ENCODE measurements at places on chromosomes 1 and 21.
A peak's percentile ranks its signal among the peaks of the same experiment; 100 is the strongest.

GRCh38 chr21:19683492-19683891 lies 1279.9 kb upstream of the TMPRSS15 start:
- DNase-seq, result no peak

- no peak for DNase-seq
Measured at GRCh38 chr1:168455764-168456163, 88.0 kb downstream of the XCL2 start.

DNA sequence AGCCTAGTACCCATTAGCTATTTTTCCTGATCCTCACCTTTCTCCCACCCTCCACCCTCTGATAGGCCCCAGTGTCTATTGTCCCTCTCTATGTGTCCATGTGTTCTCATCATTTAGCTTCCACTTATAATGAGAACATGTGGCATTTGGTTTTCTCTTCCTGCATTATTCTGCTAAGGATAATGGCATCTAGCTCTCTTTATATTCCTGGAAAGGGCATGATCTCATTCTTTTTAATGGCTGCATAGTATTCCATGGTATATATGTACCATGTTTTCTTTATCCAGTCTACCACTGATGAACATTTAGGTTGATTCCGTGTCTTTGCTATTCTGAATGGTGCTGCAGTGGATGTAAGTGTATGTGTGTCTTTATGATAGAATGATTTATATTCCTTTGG lies 178.9 kb downstream of the NEK7 start:
- DNase-seq, result no peak

GRCh38 chr1:47753808-47754207 lies 243.4 kb downstream of the TRABD2B start:
- no peak for DNase-seq

- DNase-seq, result no peak
Measured at GRCh38 chr1:2632051-2632430, 775 bp downstream of the MMEL1 start.

GRCh38 chr1:148161053-148161901 lies 9.2 kb upstream of the NBPF11 start:
- no peak for DNase-seq

DNA sequence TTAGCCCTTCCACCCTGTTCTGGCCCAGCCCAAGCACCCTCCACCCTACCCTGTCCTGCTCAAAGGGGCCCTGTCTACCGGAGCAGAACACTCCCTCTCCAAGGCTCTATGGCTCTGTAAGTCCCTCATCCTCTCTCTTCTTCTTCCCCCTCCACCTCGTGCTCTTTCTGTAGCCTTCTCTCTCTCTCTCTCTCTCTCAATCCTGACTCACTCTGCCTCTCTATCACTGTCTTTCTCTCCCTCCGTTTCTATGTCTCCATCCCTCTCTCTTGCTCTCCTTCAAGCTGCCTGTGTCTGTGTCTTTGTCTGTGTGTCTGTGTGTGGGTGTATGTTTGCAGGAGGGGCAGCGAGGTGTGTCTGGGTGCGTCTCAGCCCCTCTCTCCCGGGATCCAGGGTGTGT lies 1.3 kb upstream of the ZNF678 start:
- no peak for DNase-seq

- no peak for DNase-seq
Measured at GRCh38 chr1:241115784-241116183, 241.2 kb downstream of the RGS7 start.

GRCh38 chr1:176696109-176696508 lies 233.1 kb downstream of the PAPPA2 start:
- no peak for DNase-seq

DNA sequence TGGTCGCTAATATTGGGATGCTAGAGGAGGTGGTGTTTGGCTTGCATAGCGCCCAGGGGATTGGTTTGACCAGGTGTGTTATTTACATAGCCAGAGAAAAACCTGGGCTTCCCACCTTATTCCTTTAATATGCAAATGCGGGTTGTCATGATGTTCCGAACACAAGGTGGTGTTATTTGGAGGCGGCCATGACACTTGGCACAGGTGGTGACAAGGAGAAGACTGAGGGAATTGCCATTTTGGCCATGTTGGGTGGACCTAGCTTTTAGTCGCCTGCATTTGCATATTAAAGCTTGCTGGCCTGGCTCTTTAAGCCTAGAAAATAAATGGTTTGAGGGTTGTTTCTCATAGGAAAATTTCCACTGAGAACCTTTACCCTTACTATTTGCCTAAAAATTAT lies 490.5 kb downstream of the SIPA1L2 start:
- no peak for DNase-seq

DNA sequence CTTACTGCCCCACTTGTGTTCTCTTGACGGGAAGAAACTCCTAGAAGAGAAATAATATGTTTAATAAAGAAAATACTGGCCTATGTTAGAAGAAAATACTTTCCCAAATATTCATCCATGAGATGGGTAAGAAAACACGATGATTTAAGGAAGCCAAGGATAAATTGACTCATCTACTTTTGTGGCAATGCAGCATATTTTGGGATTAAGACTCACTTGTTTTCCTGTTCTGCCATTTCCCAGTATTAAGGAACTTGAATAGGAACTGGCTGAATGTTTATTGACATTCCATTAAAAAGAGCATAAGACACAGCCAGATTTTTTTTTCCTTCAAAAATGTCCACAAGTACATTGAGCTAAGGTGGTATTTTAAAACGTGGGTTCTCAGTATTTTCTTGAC lies 10.9 kb upstream of the ADAMTS5 start:
- no peak for DNase-seq

DNA sequence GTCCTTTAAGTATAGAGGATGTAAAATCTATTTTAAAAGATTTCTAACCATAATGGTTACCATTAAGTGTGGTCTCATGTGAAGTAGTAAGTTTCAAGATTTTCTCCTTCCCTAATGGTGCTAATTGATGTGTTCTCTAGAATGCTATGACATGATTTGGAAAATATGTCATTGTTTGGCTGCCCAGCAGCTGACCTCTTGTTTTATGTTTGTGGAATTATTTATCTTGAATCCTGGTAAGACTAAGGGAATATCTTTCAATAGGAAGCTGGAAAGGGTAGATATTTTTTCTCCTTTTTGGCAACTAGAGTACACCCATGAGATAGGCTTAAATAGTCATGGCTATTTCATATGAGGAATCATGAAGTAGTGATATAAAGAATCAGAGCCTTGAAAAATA lies 139.8 kb upstream of the CHODL start:
- no peak for DNase-seq

GRCh38 chr1:159090286-159091179 lies 14.0 kb upstream of the AIM2 start:
- DNase-seq, result no peak

GRCh38 chr1:161943737-161944136 lies 79.9 kb downstream of the OLFML2B start:
- no peak for DNase-seq

- no peak for DNase-seq
Measured at GRCh38 chr1:202501281-202501680, 152.8 kb downstream of the PPP1R12B start.

- no peak for DNase-seq
Measured at GRCh38 chr1:26998429-26999300, 5.2 kb downstream of the TRNP1 start.

GRCh38 chr1:38088366-38088765 lies 41.8 kb upstream of the POU3F1 start:
- DNase-seq, result no peak

DNA sequence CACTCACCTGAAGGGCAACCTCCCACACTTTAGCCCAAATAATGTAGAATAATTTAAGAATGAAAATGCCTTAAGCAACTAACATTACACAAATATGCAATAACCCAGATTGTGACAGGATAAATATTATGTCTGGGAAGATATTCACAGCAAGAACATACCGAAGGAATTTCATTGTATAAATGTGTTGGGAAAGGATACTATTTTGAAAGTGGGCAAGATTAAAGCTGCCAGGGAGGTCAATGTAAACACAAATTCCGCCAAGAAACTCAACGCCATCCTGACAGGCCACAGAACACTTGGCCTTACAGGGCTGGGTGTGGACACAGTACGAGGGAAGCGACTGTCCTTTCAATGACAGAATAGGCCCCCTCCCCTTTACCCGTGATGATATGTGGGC lies 173.3 kb downstream of the RUNX1 start:
- no peak for DNase-seq

DNA sequence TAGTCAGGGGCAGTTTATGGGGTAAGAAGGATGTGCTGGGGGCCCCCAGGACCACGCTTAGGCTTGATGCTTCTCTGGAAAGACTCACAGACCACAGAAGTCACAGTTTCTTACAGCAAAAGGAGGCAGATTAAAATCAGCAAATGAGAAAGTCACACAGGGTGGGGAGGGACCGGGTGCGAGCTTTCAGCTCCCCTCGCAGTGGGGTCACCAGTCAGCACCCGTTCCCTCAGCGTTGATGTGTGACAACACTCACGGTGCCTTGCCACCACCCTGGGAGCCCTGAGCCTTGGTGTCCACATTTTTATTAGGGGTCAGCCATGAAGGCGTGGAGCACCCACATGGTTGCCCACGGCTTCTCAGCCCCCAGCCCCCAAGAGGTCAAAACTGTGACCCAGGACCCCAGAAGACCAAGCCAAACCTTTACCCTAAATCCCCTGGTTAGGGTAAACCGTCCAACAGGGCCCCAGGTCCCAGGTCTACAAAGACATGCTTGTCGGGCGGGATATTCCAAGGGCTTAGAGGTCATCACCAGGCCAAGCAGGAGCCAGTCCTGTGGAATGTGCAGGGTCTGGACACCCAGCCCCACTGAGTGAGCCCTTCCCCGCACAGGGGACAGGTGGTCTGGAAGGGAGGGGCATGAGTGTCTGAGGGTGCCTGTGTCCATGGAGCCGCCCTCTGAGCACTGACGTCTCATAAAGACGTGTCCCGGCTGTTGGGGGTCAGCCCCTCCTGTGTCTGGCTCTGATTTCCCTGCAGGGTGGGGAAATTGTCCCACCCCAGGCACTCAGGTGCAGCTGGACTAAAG lies 64.5 kb upstream of the ABCG1 start:
- no peak for DNase-seq

GRCh38 chr21:25691976-25692375 lies 42.7 kb downstream of the ATP5PF start:
- DNase-seq, result no peak

DNA sequence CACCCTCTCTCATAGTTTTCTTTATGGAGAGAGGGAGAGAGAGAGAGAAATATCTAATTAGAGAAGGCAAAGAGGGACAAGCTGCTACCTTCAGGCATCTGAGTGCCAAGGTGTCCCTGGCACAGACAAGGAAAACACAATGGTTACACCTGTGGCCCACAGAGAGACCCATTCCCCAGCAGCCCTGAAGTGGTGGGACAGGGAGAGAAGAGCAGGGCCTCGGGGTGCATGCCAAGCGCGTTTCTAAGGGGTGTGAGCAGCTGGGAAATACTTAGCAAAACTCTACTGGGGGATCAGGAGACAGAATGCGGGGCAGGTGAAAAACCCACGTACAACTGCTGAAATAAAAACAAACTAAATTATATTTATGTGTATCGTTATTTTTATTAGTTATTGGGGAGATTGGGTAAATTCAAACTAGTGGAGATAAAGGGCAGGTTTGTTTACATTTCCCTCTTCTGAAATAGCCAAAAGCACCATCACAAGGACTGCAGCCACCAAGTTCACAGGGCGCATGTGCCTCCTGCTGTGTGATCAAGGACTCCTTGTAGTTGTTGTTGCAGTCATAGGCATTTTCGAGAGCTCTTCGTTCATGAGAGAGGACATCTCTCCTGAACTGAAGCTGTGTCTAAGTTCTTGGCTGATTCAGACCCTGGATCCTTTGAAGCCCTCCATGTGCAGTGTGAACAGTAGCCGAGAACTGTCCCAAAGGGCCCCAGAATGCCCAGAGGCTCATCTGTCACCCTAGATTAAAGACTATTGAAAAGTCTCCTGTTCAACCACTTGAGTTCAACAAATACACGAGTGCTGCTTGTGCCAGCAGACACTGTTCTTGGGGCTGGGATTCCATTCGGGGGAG lies 737 bp upstream of the SERPINC1 start:
- no peak for DNase-seq

GRCh38 chr1:183609313-183609712 lies 19.1 kb upstream of the NCF2 start:
- DNase-seq, result peak; percentile 43

DNA sequence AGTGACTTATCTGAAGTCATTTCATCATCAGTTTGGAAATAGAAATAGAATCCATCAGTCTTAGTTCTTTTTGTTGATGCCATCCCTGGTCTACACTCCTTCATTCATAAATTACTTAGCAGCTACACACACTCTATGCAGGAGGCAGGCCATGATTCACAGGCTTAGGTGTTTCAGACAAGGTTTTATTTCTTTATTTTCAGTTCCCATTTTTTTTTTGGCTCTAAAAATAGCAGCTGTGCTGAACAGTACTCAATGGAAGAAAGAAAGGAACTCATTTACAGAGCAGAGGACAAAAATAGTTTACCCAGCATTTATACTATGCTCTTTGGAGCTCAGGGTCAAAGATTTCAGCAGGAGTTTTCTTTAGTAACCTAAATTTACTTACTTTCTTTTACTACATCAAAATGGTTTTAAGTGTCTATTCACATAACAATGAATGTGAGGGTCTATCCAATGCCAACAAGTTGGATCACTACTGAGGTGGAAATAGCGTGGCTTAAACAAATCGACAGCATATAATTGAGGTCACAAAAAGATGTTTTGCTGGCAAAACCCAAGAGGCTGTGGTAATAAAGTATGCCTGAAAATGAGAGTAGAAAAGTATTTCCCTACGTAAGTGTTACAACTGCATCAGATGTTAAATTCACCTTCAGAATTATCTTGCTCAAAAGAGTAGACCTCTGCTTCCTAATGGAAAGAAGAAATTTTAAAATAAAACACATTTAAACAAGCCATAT lies 7.7 kb downstream of the KRTAP19-8 start:
- no peak for DNase-seq

DNA sequence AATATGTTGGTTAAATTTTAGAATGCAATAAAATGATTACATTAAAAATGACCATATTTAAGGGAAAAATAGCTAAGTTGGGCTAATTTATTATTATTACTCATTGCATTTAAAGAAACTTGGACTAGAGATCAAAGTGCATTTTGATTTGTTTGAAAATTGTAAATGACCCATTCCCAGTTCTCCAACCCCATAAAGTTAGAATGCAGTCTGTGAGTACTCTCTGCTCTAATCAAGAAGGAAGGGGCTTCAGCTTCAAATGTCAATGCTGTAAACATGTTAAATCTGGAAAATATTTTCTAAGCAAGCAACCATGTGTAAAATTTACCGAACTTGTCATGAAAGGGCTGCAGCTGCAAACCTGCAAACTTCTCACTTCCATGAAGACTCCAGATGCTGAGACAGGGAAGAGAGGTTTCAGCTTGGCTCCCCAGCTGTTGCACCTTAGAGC lies 232.7 kb downstream of the TTLL7 start:
- no peak for DNase-seq

DNA sequence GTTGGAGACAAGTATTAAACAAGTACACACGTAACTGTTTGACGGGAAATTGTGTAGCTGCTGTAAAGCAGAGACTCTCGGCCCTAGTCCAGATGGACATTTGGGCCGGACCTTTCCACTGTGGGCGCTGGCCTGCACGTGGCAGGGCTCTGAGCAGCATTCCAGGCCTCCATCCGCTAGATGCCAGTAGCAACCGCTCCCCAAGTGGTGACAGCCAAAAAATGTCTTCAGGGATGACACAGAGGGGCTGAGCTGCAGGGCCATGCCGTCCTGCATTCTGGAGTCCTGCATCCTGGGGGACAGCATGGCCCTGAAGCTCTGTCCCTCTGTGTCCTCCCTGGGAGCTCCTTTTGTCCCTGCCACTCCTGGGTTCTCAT lies 24.8 kb downstream of the A3GALT2 start:
- DNase-seq, result no peak

GRCh38 chr1:109640285-109640865 lies 15.5 kb upstream of the GSTM4 start:
- peak; percentile 73 for DNase-seq

- no peak for DNase-seq
Measured at GRCh38 chr1:116679828-116680628, 12.5 kb upstream of the IGSF3 start.

GRCh38 chr1:23864801-23865542 lies 3.1 kb downstream of the FUCA1 start:
- DNase-seq, result no peak
